ENCODE measurements at places on chromosomes 1 and 21.
A peak's percentile ranks its signal among the peaks of the same experiment; 100 is the strongest.

GRCh38 chr21:16992448-16992847, 520.4 kb upstream of the CXADR start:
- no peak for DNase-seq
- no peak overlapping the region for H3K27ac ChIP-seq
- no peaks in the 10 kb centered on the region for H3K27me3 ChIP-seq
- no peaks in the 10 kb centered on the region for H3K4me1 ChIP-seq

DNA sequence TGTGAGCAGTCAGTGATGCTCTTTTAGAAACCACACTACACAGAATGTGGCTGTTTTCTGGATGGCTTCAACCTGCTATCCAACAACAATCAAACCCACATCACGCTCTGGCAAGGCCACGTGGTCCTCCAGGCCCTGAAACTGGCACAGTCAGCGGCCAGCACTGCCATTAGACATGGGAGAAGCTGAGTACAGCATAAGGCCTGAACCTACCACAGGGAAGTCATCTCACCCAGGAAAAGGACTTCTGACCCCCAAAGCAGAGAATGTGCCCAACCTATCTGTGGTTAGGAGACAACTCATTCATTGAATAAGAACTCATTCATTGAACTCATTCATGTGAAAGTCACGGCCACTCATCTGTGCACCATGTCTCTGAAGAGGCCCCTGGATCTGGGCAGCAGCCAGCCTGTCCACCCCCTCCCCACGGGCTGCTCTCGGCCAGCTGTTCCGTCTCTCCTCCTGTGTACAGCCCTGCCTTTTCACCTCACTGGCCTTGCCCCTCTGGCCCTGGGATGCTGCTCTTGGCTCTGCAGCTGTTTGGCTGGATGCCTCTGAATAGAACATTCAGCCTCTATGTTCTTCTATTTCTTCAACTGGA, 41.1 kb downstream of the C1orf198 start:
- DNase-seq, result peak; percentile 89
- no peaks in the 10 kb centered on the region for H3K27me3 ChIP-seq
- H3K4me1 ChIP-seq, result peaks cover 4% of the 10 kb centered on the region
- no peak overlapping the region for H3K27ac ChIP-seq

DNA sequence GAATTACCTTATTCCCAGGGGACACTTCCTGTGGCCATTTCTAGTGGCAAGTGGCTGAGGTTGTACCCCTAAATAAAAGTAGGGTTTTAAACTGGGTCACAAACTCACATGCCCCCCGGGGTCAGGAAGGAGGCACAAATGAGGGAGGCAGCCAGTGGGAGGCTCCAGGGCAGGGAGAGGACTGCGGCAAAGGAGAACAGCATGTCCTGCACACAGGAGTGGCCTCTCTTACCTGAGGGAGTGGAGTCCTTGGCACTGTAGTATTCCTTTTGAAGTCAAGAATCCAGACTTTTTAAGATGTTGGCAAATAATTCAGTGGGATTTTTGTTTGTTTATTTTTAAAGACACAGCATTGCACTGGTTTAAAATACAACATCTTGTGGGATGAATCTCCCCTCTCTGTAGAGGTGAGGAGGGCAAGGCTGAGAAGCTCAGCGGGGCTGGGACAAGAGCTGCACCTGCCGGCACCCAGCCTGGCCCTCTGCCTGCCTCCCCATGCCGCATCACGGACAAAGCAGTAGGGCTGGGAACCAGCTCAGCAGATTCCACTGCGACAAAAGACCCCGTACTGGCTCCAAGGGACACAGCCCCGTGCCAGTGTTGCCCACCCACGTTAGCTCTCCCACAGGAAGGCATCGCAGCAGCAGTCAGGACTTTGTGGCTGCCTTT, 22.2 kb downstream of the SPSB1 start:
- H3K36me3 ChIP-seq, result no peaks in the 10 kb centered on the region
- no peak overlapping the region for H3K27ac ChIP-seq
- DNase-seq, result no peak
- H3K27me3 ChIP-seq, result no peaks in the 10 kb centered on the region
- no peak overlapping the region for H3K4me3 ChIP-seq
- H3K4me1 ChIP-seq, result no peaks in the 10 kb centered on the region

GRCh38 chr21:37088186-37088735, 15.2 kb downstream of the TTC3 start:
- no peak for DNase-seq
- no peaks in the 10 kb centered on the region for H3K4me1 ChIP-seq
- no peak overlapping the region for H3K4me3 ChIP-seq
- H3K27me3 ChIP-seq, result no peaks in the 10 kb centered on the region

GRCh38 chr1:226942392-226942791, 2.3 kb downstream of the COQ8A start:
- H3K27me3 ChIP-seq, result no peaks in the 10 kb centered on the region
- H3K4me3 ChIP-seq, result no peak overlapping the region
- no peaks in the 10 kb centered on the region for H3K36me3 ChIP-seq
- no peak overlapping the region for H3K27ac ChIP-seq

- H3K27ac ChIP-seq, result no peak overlapping the region
- H3K36me3 ChIP-seq, result no peaks in the 10 kb centered on the region
- no peaks in the 10 kb centered on the region for H3K27me3 ChIP-seq
Observed at GRCh38 chr21:45084881-45085536, 10.6 kb downstream of the ADARB1 start.

DNA sequence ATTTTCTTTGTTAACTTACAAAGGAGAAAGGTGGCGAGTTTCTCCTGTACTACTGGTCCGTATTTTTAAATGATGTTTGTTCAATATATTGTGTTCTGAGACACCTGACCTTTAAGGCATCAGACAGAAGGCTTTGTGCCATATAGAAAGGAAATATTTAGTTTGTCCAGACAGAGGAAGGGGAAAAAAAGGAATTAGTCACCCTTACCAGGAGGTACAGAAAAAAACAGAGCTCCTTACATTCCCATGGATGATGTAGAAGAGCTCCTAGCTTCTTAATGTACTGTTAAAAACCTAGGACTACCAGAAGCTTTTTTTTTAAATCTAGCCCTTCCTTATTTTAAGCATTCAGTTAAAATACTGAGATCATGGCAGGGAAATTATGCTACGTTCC, 12.4 kb upstream of the PODN start:
- peaks cover 4% of the 10 kb centered on the region for H3K36me3 ChIP-seq
- H3K4me3 ChIP-seq, result no peak overlapping the region
- no peak overlapping the region for H3K27ac ChIP-seq
- no peak for DNase-seq
- H3K4me1 ChIP-seq, result no peaks in the 10 kb centered on the region

DNA sequence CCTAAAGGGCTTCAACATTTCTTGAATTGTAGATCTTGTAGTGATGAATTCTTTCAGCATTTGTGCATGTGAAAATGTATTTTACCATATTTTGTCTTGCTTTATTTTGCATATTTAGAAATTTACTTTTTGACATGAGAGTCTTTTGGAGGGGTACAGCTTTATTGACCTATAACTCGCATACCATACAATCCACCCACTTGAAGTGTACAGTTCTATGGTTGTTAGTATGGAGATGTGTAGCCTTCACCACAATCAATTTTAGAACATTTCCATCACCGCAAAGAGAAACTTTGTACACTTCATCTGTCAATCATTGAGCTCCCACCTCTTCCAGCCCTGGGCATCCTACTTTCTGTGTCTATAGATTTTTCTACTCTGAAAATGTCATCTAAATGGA, 7.2 kb upstream of the MIA3 start:
- no peaks in the 10 kb centered on the region for H3K4me1 ChIP-seq
- no peaks in the 10 kb centered on the region for H3K27me3 ChIP-seq
- H3K4me3 ChIP-seq, result no peak overlapping the region
- no peaks in the 10 kb centered on the region for H3K36me3 ChIP-seq
- DNase-seq, result no peak
- no peak overlapping the region for H3K27ac ChIP-seq

DNA sequence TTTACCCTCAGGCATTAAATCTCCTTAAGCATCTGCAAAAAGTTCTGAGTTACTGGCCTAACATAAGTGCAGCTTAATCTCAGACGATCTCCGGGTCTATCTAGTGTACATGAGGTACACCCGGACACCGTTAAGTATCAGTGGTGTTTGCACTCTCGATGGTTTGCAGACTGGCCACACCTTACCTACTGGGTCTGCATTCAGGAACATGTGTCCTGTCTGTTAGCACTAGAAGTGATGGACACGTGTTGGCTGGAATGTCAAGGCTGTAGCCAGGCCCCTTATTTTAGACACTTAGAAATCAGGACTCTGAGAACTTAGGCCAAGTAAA, 783 bp upstream of the AGL start:
- peaks cover 4% of the 10 kb centered on the region for H3K4me1 ChIP-seq
- no peak for DNase-seq
- H3K36me3 ChIP-seq, result no peaks in the 10 kb centered on the region
- H3K27me3 ChIP-seq, result no peaks in the 10 kb centered on the region

Measured in kidney (tissue), 22 donors.